ENCODE measurements at places on chromosomes 2 and 18.

- DNase-seq, result no peak
These were observed 59.6 kb upstream of the SERPINE2 start for GRCh38 chr2:224098481-224099230.

DNA sequence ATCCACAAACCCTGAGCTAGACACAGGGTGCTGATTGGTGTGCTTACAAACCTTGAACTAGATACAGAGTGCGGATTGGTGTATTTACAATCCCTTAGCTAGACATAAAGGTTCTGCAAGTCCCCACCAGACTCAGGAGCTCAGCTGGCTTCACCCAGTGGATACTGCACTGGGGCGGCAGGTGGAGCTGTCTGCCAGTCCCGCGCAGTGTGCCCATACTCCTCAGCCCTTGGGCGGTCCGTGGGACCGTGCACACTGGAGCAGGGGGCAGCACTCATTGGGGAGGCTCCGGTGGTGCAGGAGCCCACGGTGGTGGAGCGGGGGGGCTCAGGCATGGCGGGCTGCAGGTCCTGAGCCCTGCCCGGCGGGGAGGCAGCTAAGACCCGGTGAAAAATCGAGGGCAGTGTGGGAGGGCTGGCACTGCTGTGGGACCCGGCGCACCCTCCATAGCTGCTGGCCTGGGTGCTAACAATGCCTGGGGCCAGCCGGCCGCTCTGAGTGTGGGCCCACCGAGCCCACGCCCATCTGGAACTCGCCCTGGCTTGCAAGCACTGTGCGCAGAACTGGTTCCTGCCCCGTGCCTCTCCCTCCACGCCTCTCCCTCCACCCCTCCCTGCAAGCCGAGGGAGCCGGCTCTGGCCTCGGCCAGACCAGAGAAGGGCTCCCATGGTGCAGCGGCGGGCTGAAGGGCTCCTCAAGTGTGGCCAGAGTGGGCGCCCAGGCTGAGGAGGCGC lies 75.6 kb downstream of the MOB4 start:
- no peak for DNase-seq

DNA sequence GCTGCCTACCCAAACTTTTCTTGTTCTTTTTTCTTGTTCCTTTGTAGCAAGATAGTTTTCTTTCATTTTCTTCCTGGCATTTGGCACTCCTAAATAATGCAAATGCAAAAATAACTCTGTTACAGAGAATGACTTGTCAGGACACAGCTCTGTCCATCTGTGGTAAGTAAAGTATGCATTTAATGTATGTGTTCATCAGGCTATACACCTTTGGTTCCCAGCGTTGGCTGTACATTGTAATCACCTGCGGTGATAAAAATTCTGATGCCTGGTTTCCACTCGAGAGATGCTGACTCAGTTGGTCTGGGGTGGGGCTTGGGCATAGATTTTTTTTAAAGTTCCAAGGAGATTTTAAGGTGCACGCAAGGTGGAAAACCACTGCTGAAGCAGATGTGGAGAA lies at the start of gene SERPINB13:
Gene SERPINB13, plus strand, starts transcription at position 378 of the 400 bp plus-strand sequence. CDS start 1,325 bp downstream, outside the sequence.
- no peak for DNase-seq

DNA sequence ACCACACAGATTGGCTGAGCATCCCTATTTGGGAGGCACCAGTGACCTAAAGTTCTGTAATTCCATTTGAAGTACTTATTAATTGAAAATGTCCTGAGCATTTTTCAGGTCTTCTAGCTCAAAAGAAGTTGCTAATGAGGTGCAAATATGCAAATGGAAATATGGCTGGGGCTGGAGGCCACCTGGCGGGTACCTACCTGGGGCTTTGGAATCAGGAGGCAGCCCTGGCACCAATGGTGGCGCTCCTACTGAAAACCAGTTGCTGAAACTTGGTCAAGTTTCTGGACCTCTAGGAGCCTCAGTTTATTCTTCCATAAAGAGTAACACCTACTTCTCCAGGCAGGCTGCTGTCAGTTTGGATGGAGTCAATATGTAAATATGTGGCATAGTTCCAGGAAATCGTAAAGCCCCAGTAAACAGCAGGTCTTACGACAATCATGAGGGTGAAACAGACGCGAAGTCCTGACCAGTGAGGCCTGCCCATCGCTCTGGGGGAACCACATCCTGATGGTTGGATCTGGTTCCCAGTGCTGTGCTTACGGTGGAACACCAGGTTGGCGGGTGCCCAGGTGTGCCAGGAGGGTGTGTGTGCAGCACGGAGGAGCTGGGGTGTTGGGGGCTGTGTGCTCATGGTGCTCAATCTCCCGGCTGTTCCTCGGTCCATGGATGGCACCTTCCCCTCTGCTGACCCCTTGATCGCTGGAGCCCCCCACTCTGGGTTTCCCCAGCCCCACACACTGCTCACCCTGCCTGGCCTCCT lies 186.1 kb downstream of the TWIST2 start:
- no peak for DNase-seq

DNA sequence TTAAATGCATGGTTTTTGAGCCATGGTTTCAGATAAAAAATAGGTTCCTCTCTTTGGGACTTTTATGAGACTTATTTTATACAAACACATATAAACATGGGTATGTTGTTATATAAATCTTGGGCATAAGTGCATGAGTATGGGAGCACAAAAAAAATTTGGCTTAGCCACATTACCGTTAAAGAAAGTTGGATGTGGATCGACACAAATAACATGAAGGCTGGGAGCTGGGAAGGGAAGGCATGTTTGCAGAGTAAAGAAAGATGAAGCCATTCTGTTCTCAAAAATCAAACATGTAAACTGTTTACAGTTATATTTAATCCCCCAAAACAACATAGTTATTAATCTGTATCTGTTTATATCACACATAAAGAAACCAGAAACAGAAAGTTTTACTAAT lies 313.8 kb downstream of the NRXN1 start:
- no peak for DNase-seq

DNA sequence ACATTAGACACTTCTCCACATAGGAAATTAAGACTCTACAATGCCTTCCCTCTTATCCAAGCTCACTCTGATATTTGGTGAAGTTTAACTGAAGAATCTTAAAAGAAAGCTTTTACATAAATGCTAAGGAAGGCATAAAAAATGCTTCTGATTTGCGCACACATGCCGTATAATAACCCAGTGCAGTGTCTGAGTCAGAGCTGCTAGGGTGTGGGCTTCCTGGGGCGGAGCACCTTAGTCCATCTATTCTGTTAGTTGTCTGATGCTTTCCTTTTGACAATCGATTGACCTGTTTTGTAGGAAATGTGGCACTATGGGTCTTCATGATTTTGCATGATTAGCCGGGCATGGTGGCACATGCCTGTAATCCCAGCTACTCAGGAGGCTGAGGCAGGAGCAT lies 231.5 kb downstream of the AFF3 start:
- no peak for DNase-seq

Data from NB4 (cell line).